ENCODE measurements at places on chromosomes 1 and 21.

- H3K27ac ChIP-seq = no peak overlapping the region
- H3K4me1 ChIP-seq = no peaks in the 10 kb centered on the region
- H3K4me3 ChIP-seq = no peak overlapping the region
- H3K36me3 ChIP-seq = no peaks in the 10 kb centered on the region
- no peak for DNase-seq
- H3K27me3 ChIP-seq = no peaks in the 10 kb centered on the region
These were observed 95.0 kb downstream of the VWA5B1 start for GRCh38 chr1:20385630-20386029.

- no peak overlapping the region for H3K27ac ChIP-seq
- no peaks in the 10 kb centered on the region for H3K36me3 ChIP-seq
- no peaks in the 10 kb centered on the region for H3K4me1 ChIP-seq
- no peak overlapping the region for H3K4me3 ChIP-seq
These were observed 213.0 kb downstream of the LMX1A start for GRCh38 chr1:165143437-165144065.

- H3K36me3 ChIP-seq = no peaks in the 10 kb centered on the region
- H3K4me3 ChIP-seq = no peak overlapping the region
- no peak overlapping the region for H3K27ac ChIP-seq
- H3K4me1 ChIP-seq = no peaks in the 10 kb centered on the region
These were observed 14.9 kb downstream of the SELL start for GRCh38 chr1:169696273-169697100.

DNA sequence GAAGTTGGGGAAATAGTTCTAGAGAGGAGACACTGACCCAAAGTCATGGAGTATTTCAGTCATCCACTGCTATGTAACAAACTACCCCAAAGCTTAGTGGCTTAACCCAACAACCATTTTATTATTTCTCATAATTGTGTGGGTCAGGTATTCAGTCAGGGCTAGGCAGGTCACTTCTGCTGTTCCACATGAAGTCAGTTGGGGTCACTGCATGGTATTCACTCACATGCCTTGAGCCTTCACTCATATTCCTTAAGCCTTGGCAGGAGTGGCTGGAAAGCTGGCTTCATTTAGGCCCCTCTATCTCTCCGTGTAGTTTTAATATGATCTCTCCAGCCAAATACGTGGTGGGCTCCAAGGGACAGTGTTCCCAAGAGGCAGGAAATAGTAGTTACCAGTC lies 17.5 kb upstream of the RNF11 start:
- no peak overlapping the region for H3K27ac ChIP-seq
- H3K36me3 ChIP-seq = no peaks in the 10 kb centered on the region
- DNase-seq = no peak
- H3K4me1 ChIP-seq = no peaks in the 10 kb centered on the region
- H3K4me3 ChIP-seq = no peak overlapping the region
- no peaks in the 10 kb centered on the region for H3K27me3 ChIP-seq
